A172 (cell line): ENCODE measurements at places on chromosomes 5 and 9. TPM values are rescaled to one million over a fixed set of nuclear protein-coding genes. Genes with fewer than 3 reads are reported as not detected.

GRCh38 chr9:90881648-90882047, 80.0 kb downstream of the SYK start:
- DNase-seq = no peak

- no peak for DNase-seq
Observed at GRCh38 chr5:25619273-25619672, 974.5 kb upstream of the CDH10 start.

- no peak for DNase-seq
Observed at GRCh38 chr5:171617266-171617665, 168.4 kb upstream of the SMIM23 start.

GRCh38 chr9:12972608-12973589, 198.1 kb downstream of the LURAP1L start:
- no peak for DNase-seq

DNA sequence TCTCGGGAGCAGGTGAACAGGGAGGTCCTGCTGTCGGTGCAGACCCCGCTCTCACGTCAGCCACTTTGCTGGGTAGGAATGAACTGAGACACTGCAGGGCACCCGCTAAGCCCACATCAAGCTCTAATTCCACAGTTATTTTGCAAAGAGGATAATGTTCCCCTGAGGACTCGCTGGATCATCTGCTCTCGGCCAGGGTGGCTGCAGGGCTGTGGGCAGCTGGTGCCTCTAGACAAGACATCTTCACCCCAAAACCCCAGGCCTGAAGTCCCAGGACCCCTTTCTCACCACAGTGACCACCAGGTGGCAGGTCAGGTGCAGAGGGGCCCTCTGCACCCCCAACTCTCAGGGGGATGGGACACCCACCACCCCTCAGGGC, 135.1 kb upstream of the PPP1R26 start:
- no peak for DNase-seq

IL13 gene
- total RNA-seq = not detected in 2 replicates

UHRF2 gene
- 29.4 and 30.3 TPM in 2 replicates for total RNA-seq

RMI1 gene
- 16.3 and 18.7 TPM in 2 replicates for total RNA-seq

- DNase-seq = no peak
Observed at GRCh38 chr5:88269222-88269771, 652 bp upstream of the TMEM161B start.

GRCh38 chr5:38529955-38530646, 26.3 kb downstream of the LIFR start:
- no peak for DNase-seq

DNA sequence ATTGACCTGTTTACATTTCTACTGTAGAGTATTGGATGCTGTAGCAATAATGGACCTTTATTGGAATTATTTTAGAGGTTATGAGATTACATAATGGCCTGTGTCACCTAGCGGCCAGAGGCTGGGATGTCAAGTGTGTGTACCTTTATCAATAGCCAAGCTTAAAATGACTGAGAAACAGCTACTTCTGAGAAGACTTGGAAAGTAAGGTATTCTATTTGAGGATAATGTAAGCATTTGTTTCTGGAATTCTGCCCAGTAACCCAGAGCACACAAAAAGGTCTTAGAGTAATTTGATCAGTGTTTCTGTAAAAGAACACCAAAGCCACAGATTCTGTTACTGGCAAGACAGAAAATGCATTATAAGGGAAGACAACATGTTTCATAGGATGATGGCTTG, 116.8 kb downstream of the MACIR start:
- DNase-seq = no peak

- DNase-seq = peak; percentile 68
Observed at GRCh38 chr9:126474206-126474765, 139.4 kb upstream of the LMX1B start.

DNA sequence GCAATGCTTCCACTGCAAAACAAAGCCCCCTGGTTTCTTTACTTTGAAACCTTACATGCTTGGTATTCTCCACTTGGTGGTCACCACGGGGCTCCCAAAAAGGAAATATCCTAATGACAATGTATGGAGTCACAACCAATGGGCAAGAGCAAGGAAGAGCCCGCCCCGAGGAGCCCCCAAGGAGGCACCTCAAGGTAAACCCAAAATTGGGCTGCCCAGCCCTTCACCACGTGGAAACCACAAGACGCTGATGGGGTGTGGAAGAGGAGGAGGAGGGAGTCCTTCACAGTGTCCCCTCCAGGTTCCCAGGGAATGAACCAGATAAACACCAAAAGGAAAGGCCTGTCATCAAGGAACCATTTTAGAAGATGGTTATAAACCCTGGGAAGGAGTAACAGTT, 3.8 kb downstream of the ROR2 start:
- no peak for DNase-seq

ALDH7A1 gene
- total RNA-seq = 23.3 and 42.4 TPM in 2 replicates

C5orf58 gene
- total RNA-seq = not detected in 2 replicates

DNA sequence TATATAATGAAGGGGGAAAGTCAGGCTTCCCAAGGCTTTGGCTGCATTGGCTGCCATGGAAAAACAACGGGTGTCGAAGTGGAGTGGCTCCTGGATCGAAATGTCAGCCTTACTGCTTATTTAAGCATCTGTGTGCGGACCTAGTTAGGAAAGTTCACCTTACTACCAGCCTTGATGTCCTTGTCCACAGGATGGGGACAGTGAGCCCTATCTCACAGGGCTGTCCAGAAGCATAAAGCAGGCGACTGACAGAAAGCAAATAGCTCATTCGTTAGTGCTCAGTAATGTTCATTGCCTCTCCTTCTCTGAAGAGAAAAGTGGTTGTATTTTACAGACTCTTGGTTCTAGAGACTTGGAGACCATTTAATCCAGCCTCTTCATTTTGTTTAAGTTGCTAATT, 81.5 kb upstream of the NIPAL4 start:
- no peak for DNase-seq

CMBL gene
- total RNA-seq = 9.3 and 12.5 TPM in 2 replicates

- no peak for DNase-seq
Observed at GRCh38 chr9:33019797-33020196, 5.3 kb upstream of the DNAJA1 start.

- peak; percentile 68 for DNase-seq
Observed at GRCh38 chr5:111984044-111984443, 227.1 kb upstream of the NREP start.

DNA sequence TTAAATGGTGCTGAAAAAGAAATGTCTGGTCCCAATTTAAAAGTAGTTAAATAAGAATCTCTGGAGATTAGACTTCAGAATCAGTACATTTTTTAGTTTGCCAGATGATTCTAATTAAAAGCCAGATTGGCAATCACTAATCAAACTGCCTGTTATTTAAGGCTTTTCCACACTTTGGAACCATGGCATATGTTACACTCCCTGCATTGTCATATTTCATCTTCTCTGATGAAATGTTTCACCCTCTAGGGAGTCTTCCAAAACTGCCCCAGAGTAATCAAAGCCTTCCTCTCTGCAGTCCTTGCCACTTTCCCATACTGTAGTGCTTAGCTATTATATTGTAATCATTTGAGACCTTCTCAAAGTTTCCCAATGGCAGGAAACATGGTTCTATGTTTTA, 17.5 kb upstream of the OR13C9 start:
- DNase-seq = no peak

GRCh38 chr9:38683336-38683735, 36.6 kb downstream of the FAM240B start:
- no peak for DNase-seq

GRCh38 chr5:54867310-54867944, 118.0 kb downstream of the ESM1 start:
- peak; percentile 35 for DNase-seq

GRCh38 chr5:103389846-103390245, 131.3 kb downstream of the MACIR start:
- no peak for DNase-seq

PCDHGA3 gene
- total RNA-seq = 0.14 TPM in 1 of 2 replicates, not detected in the other

- no peak for DNase-seq
Observed at GRCh38 chr5:135353952-135354721, 44.9 kb downstream of the MACROH2A1 start.

GRCh38 chr9:88889386-88889785, 101.9 kb upstream of the S1PR3 start:
- DNase-seq = no peak

DNA sequence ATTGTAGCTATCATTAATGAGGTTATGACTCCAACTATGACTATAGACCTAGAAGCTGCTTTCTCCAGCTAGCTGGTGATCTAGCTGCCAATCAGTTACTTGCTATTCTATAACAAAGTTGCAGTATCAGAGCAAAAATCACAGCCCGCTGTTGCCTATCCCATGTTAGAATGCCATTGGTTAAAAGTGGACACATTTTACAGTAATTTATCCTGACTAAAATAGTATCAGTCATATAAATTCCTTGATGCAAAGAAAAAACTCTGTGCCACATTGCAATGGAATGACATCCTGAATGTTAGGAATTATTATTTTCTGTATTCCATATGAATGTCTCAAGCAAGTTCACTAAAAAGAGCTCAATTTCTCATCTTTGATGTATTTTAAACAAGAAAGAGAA, 626.5 kb downstream of the PDE4D start:
- DNase-seq = no peak

SMIM33 gene
- total RNA-seq = not detected in 2 replicates

DNA sequence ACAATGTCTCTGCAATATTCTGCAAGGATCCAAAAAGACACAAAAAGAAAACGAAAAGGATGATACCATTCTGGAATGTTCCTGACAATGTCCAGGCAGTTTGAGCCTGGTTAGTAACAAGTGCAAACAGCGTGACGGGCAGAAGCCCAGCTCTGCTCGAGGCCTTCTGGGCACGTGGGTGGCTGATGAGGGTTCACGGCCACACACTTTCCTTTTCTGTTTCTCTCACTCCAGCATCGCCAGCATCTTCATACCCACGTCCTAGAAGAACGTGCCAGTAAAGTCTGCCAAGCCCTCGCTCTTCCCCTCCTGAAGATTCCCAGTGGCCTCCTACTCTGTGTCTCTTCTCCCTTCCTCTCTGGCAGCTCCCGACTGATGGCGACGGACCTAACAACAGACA, 36.7 kb downstream of the COL23A1 start:
- no peak for DNase-seq

GRCh38 chr5:39108987-39109386, 34.8 kb upstream of the RICTOR start:
- DNase-seq = no peak

DNA sequence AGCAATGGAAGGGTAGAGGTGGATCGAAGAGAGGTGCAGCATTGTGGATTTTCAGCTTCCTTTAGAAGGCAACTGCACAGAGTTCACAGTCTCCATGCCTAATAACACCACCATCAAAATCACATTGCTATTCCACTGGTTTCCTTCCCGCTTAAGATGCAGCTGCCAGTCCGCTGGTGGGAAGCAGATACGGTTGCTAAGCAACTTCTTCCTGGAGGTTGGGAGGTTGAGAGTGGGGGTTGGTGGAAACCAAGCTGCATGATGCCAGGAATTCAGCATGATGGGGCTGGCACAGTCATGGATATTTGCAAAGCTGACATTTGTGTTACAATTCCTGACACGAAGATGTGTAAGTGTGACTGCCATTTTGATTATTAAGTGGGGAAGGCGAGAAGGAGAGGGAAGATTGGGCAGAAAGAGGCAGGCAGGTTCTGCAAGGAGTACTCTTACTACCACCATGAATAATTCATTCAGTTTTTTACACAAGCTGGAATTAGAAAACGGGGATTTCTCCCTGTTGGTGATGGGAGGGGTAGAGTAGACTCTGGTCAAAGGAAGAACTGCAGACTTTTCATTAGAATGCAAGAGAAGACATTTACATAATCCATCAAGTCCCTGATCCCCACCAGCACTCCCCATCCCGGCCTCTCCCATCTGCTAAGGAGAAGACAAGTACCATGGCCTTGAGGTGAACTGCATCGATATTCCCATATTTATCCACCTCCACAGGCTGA, 87.5 kb downstream of the GLDC start:
- DNase-seq = no peak

TXNDC8 gene
- not detected in 2 replicates for total RNA-seq

TMEM215 gene
- total RNA-seq = not detected in 2 replicates

ZNF189 gene
- total RNA-seq = 23.7 and 28.0 TPM in 2 replicates

DNA sequence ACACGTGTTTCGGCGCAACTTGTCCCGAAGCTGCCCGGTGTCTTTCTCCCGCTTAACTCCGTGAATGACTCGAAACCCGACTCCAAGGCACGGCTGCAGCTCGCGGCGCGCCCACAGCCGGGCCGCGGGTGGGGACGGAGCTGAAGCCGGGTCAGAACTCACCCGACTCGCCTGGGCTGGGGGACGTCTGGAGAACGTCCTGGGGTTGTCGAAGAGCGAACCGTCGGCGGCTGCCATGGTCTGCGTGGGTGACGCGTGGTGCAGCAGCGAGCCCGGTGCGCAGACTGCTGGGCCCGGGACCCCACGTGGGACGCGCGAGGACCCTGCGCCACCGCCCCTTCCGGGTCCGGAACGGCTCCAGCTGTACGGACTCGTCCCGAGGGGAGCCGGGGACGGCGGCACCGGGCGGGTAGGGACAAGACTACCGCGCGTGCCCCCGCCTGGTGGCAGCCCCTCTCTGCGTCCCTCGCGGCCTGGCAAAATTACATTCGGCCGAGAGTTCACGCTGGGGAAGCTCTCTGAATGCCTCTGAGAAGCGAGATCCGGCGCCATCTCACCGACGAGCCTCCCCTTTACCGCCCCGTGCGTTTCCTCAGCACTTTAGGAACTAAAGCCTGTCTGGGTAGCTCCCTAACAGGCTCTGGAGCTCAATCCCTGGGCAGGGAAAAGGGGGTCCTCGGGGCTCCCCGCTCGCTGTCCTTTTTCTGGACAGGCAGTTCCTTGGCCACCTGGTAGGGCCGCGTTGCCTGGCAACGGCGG, at the start of gene DDX31:
Gene DDX31, minus strand, starts transcription at position 286 of the 759 bp plus-strand sequence. Its CDS starts 49 bp downstream, at position 237.
- peak; percentile 64 for DNase-seq

DNA sequence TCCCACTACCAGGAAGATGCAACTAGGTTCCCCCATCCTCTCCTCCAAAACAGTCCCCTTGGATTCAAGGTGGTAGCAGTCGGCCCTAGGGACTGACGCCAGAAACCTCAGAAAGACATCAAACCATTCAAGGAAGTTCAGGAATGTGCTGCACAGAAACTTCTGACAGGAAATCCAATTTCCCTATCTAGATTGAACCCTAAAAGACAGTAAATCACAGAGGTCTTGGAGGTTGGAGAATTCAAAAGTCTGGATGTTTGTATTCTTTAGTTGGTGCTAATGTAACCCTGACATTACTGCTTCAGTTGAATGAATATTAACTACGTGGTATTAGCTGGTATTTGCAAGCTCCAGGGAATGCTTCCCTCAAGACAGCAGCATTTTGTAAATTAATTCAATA, 125.3 kb downstream of the SYK start:
- DNase-seq = peak; percentile 23

PRKACG gene
- not detected in 2 replicates for total RNA-seq

DNA sequence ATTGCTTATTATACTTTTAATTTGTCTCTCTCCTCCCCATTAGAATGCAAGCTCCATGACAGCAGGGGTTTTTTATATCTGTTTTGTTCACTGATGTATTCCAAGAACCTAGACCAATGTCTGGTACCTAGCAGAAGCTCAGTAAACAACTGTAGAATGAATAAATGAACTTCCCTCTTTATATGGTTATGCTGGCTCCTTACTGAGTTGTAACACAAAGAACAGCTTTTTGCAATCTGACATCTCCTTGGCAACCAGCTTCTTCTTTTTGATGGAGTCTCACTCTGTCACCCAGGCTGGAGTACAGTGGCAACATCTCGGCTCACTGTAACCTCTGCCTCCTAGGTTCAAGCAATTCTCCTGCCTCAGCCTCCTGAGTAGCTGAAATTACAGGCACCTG, 13.6 kb downstream of the TRMO start:
- DNase-seq = no peak
